SJSA1 (cell line): ENCODE measurements at places on chromosomes 6 and 20.

- no peak for DNase-seq
Observed at GRCh38 chr20:37301558-37301957, 12.1 kb downstream of the MANBAL start.

DNA sequence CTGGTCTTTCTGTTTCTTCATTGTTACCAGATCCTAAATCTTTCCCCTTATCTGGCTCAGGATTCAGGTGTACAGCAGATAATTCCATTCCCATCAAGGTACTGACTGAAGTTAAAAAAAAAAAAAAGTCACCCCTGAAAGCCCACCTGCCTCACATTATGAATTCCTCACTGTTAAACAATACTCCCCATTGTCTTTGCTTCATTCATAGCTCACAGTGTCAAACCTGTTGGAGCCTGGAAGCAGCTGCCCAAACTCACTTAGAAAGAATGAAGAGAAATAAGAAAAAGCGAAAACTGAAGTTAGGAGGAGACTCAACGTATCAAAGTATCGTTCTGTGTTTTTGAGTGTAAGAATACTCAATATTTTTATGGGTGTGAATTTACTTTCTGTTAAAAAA lies 1.8 kb upstream of the DCBLD1 start:
- no peak for DNase-seq

GRCh38 chr20:50594591-50595432 lies 84.6 kb downstream of the PTPN1 start:
- no peak for DNase-seq

DNA sequence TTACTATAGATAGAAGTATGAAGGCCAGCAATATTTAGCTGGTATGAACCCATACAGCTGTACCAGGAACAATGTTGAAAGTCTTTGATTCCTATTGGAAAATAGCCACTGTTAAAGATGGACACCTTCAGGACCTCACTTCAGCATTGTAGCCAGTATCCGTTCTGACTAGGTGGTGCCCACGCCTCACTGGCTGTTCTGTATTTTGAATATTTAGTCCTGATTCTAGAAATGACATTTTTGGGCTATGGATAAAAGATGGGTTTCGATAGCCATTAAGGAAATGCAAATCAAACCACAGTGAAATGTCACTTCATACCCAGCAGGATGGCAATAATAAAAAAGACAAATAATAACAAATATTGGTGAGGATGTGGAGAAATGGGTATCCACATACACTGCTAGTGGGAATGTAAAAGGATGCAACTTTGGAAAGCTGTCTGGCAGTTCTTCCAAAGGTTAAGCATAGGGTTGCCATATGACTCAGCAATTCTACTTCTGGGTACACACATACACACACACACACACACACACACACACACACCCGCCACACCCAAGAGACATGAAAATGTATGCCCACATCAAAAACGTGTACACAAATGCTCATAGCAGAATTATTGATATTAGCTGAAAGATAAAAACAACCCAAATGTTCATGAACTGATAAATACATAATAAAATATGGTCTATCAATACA lies 56.8 kb downstream of the UTRN start:
- DNase-seq, result no peak

DNA sequence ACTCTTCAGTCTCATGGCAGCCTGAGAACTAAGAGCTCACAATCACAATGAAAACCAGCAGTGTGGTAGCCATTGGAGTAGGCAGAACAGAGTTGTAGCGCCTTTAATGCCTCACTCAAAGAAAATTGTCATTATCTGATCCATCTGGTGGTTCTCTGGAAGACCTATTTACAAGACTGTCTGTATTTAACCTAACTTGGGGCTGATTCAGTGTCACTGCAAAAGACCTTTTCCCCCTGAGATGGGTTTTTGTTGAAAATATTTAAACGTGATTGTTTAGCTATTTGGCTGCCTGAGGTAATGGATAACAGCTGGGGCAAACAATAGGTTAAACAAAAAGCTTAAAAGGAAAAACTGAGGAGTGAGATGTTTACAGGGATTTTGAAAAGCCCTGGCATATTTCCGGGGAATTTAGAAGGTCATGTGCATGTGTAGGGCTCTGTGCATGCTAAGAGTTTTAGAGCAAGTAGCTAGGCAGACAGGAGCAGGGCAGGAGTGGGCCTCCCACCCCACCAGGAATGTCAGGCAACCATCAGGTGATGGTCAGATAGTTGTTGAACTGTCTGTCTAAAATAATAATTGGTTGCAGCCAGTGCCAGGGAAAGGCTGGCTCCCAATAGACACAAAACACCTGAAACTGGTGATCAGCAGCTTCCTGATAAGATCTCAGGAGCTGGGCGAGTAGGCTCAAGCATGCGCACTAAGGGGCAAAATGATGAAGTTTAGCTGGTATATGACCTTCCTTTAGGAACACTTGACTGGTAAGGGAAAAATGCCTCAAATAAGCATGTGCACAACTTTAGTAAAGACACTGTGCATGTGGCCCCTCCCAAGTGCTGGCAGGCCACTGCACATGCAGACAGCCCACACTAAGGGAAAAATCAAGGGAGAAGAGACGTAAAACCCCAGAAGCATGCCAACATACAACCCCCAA lies 70.8 kb upstream of the AKIRIN2 start:
- DNase-seq, result peak; percentile 82

DNA sequence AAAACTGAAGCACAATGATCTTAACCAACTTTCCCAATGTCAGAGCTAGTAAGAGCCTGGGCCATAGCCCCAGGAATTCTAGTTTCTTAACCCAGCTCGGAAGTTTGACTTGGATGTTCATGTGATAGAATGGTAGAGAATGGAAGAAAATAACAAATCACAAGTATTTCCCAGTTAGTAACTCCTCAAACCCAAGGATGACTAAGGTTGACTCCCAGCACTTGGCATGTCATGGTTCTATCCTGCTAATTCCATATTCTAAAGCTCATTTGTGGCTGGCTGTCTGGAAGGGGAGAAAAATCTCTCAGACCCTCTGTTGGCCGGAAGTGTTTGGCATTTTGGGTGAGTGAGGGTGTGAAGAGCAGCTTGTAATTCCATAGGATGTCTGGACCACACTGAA lies 248.7 kb downstream of the RFPL4B start:
- DNase-seq, result no peak

DNA sequence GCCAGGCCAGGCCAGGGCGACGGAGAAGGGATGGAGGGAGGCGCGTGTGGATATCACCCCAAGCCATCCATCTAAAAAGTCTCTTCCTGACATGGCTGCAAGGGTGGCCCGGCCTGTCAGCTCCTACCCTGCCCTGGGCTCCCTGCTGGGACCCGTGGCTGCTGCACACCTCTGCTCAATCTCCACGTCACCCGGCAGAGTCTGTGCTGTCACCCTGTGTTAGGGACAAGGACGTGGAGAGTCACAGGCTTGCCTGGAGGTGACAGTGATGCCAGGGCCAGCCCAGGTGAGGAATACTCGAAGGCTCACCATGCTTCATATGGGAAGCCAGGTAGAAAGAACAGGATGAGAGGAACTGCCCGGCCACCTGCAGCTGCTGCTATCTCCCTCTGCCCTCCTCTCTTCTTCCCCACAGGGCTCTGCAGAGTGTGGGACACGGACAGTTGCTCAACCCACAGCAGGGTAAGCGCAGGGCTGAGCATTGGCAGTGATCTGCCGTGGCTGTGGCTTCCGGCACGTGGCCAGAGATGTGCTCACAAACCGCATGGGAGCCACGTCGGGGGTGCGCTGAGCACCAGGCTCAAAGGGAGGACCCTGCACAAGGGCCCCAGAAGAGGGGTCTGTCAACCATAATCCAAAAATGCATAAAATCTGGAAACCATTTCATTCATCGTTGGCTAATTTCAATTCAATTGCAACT lies 214.3 kb downstream of the DLL1 start:
- no peak for DNase-seq

DNA sequence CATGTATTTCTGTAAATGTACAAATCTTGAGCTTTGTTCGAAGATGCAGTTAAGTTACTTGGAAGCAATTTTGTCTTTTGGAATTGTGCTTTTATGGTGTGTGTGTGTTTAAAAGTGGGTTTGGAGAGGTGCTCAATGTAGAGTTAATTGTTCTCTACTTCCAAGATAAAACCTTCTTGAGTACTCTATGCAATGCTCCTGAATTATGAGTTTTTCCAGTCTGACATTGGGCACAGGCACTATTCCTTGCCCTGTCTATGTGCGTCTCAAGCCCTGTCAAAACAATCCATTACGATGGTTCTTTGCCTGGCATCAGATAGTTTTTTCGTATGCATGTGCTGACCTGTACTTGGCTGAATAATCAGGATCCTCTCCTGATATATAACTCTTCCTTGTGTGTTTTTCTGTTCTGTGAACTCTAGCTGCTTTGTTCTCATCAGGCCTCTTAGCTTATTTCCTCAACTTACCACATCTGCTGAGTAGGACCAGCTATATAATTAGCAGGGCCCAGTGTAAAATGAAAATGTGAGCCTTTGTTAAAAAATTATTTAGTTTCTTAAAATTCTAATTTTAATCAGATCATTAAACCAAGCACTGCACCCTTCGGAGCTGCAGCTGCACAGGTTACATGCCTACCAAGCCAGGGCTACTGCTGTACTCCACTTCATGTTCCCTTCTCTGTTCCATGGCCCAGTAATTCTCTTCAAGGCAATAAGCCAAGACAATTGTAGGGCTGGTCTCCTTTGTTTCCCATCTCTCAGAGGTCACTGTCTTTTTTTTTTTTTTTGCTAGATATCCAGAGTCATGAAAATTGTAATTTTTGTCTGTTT lies 160.1 kb downstream of the ZFAND3 start:
- DNase-seq, result no peak

- no peak for DNase-seq
Observed at GRCh38 chr6:16851758-16852157, 90.5 kb upstream of the ATXN1 start.

- DNase-seq, result no peak
Observed at GRCh38 chr6:139498715-139499114, 124.3 kb upstream of the CITED2 start.

DNA sequence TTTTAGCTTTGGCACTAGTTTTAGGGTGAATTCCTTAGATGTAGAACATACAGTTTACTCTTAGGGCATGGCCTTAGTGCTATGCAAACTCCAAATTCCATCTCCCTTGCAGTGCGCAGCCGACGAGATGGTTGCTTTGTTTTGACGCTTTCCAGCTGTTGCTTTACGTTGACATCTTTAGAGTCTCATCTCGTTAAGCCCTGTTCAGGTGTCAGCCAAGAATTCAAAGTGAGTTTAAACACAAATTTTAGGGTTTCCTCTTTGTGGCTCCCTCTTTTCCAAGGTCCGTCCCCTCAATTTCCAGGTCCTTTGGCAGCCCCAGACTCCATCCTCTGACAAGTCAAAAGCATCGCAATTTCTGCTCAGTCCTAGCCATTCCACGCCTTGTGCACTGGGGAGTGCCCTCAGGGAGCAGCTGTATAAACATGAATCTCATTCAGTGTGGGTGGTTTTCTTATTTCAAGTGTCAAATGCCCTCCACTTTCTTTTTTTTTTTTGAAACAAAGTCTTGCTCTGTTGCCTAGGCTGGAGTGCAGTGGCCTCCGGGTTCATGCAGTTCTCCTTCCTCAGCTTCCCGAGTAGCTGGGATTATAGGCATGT lies 14.1 kb upstream of the MAK start:
- no peak for DNase-seq

GRCh38 chr6:140490081-140490480 lies 1115.6 kb upstream of the CITED2 start:
- DNase-seq, result no peak

DNA sequence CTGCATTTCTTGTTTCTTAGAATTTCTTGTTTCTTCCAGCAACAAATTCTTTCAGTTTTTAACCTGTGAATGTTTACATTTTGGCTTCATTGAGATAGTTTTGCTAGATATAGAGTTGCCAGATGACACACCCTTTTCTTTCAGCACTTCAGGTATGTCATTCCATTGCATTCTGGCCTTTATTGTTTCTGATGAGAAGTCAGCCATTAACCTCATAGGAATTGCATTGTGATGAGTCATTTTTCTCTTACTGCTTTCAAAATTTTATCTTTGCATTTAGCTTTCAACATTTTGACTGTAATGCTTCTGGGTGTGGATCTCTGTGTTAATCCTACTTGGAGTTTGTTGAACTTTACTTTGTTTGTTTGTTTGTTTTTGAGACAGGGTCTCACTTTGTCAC lies 440.3 kb upstream of the HS3ST5 start:
- DNase-seq, result no peak

GRCh38 chr6:27314046-27314445 lies 2.0 kb upstream of the POM121L2 start:
- no peak for DNase-seq

DNA sequence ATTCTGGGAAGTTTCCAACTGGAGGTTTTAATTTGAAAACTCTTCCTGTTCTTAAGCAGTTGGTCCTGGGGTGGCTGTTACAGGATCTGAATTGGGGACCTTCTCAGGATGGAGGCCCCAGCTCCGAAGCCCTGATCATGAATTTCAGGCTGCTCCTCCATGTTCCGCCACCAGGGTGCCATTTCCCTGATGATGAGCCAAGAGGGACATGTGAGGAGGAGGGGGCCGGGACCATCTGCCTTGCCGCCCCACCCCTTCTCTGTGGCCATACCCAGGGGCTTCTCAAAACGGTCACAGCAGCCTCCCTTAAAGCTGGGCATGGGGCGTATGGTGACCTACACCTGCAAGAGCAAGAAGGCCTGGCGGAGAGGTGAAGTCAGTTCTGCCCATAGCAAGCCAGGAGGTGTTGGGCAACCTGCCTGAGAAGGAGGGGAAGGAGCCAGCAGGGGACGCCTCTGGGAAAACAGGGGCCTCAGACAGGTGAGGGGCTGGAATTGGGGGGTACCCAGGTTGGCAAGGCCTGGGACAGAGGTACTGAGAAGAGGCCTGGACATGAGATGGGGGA lies 3.6 kb upstream of the BAK1 start:
- no peak for DNase-seq

DNA sequence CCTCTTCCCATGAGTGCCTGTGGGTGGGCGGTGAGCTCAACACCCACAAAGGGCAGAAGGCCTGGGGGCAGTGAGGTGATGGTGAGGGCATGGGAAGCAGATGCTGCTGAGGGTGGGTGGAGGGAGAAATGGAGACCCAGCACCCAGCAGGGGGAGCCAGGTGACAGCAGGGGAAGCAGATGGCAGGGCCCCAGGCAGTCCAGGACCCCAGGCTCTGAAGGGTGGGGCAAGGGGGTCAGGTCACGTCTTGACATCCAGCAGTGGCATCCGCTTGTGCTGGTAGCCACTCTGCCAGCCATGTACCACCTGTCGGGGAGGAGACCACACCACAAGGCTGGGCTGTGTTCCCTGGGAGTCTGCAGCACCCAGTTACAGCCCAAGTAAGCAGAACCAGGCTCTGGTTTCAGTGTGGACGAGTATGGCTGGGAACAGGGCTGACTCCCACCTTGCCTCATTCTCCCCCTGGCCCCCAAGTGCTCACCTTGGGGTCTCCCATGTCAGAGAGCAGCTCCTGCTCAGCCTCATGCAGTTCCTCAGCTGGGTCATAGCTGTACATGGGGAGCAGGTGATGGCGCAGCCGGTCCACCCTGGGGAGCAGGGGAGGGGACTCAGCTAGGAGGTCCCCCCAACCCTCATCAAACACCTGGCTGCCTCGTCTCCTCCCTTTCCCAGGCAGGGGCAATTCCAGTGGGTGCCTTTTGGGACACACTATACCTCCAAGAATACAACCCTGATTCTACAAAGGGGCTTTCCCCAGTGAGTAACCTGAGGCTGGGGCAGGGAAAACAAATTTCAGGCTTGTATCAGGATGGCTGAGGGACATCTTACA lies 2.0 kb downstream of the SMIM29 start:
- peak; percentile 78 for DNase-seq

- DNase-seq, result no peak
Observed at GRCh38 chr6:115882771-115883170, 177.9 kb downstream of the FRK start.

- DNase-seq, result no peak
Observed at GRCh38 chr6:75557068-75557467, 44.6 kb upstream of the SENP6 start.
